ENCODE measurements at places on chromosomes 6 and 20.

DNA sequence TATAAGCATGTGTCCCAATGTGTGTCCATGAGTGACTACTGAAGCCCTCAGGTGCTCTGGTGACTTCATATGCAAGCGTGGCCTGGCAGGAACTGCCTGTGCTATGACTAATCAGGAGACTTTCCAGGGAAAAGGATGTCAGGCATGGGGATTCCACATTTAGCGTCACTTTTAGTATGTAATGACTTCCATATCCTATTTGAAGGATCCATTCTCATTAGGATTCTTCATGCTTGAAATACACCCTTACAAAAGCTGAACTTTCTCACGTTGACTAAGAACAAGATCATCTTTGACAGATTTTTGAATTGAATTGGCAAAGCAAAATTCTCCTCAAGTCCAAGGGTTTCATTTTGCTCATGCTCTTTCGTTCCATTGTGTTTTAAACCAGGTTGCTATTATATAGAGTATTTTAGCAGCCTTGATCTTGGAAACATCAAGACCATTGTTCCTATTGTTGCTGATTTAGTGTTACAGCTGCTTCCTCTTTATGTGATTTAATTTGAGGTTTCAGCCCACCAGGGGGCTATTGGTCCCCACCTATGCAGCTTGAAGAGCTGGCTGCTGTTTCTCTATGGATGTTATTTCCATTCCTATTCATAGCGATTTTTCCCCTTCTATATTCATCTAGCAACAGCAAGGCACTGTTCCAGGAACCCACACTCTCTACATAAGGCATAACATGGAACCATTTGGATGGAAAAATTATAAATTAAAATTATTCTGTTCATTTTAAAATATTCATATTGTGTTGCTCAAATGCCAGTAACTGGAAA lies 418.6 kb downstream of the CDKAL1 start:
- H3K27me3 ChIP-seq, result no peaks in the 10 kb centered on the region
- DNase-seq, result no peak
- H3K4me1 ChIP-seq, result no peaks in the 10 kb centered on the region
- H3K4me3 ChIP-seq, result no peak overlapping the region
- H3K36me3 ChIP-seq, result peaks cover 7% of the 10 kb centered on the region
- no peak overlapping the region for H3K27ac ChIP-seq

DNA sequence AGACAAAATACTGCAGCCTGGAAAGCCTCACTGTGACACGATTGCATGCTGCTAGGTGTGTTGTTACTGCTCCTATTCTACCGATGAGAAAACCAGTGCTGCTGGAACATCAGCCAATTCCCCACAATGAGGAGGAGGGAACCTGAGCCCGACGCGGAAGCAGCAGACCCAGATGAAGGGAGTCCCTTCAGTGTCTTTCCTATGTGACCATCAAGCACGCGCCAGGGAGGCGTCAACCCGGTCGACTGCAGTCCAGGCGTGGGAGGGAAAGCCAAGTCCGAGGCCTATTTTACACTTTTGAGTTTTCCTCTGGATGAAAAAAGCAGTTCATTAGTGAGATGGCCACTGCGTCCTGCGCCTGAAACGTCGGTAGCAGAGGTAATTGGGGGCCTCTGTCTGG lies 63.3 kb downstream of the STK35 start:
- no peak for DNase-seq
- no peaks in the 10 kb centered on the region for H3K4me1 ChIP-seq
- H3K36me3 ChIP-seq, result peaks cover 3% of the 10 kb centered on the region
- H3K27ac ChIP-seq, result no peak overlapping the region
- no peak overlapping the region for H3K4me3 ChIP-seq
- H3K27me3 ChIP-seq, result peaks cover 15% of the 10 kb centered on the region

GRCh38 chr6:36679043-36679833 lies 724 bp downstream of the CDKN1A start:
- peak overlapping the region; percentile 92 for H3K4me3 ChIP-seq
- no peaks in the 10 kb centered on the region for H3K27me3 ChIP-seq
- H3K4me1 ChIP-seq, result peaks cover 28% of the 10 kb centered on the region
- H3K36me3 ChIP-seq, result no peaks in the 10 kb centered on the region
- peak overlapping the region; percentile 98 for H3K27ac ChIP-seq

GRCh38 chr6:149385998-149386646 lies 13.9 kb upstream of the SUMO4 start:
- no peak for DNase-seq
- no peak overlapping the region for H3K27ac ChIP-seq
- no peak overlapping the region for H3K4me3 ChIP-seq
- peaks cover 21% of the 10 kb centered on the region for H3K4me1 ChIP-seq
- H3K27me3 ChIP-seq, result no peaks in the 10 kb centered on the region
- H3K36me3 ChIP-seq, result peaks cover 12% of the 10 kb centered on the region

DNA sequence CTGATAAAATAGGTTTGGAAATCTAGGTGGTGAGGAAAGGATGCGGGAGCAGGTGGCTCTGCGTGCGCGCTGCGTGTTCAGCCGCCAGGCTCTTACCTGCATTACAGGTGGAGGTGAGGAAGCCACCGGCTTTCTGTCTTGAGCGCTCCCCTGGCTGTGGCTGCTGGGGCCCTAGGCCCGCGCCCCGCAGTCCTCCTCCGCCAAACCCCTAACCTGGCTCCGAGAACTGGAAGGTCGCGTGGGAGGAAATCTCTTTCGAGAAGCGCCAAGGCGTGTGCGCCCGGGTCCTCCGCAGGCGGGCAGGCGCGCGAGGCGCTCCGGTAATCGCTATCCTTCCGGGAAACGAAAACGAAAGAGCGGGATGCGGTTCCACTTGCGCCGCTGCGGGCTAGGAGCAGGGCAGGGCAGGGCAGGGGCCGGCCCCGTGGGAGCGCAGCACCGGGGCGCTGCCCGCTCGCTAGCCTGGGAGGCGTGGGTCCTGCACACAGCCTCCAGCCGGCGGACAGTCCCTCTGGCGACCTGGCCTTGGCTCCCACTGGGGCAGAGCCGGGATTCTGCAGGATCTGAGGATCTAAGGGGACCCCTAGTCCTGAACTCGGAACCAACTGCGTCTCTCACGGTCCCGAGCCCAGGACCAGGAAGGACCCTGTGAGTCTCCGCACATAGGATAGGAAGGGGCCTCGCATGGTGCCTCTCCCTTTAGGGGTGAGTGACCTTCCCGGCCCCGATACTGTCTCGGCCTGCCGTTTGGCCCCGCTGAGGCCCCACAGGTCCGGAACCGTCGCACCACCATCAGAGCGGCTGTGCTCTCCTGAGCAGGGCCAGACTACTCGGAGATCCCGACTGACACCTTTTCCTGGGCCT lies at the start of gene ETV7:
Gene ETV7 (minus strand): TSS at position 230 of the 864 bp plus-strand sequence. CDS start 128 bp downstream, at position 102.
- peak within 1 kb of the TSS; percentile 100 for H3K4me3 ChIP-seq
- peak; percentile 14 for DNase-seq
- H3K36me3 ChIP-seq, result peaks cover 4% of the 10 kb centered on the region
- H3K27ac ChIP-seq, result peak within 1 kb of the TSS; percentile 86

GRCh38 chr20:41055679-41056078 lies 27.1 kb downstream of the TOP1 start:
- no peaks in the 10 kb centered on the region for H3K27me3 ChIP-seq
- H3K27ac ChIP-seq, result no peak overlapping the region
- H3K36me3 ChIP-seq, result no peaks in the 10 kb centered on the region
- no peak overlapping the region for H3K4me3 ChIP-seq
- H3K4me1 ChIP-seq, result peaks cover 50% of the 10 kb centered on the region
- no peak for DNase-seq

GRCh38 chr20:50892394-50892793 lies 38.8 kb downstream of the ADNP start:
- H3K4me3 ChIP-seq, result no peak overlapping the region
- peaks cover 7% of the 10 kb centered on the region for H3K4me1 ChIP-seq
- peaks cover 7% of the 10 kb centered on the region for H3K36me3 ChIP-seq
- H3K27ac ChIP-seq, result peak overlapping the region; percentile 59
- H3K27me3 ChIP-seq, result no peaks in the 10 kb centered on the region

- H3K4me3 ChIP-seq, result peak overlapping the region; percentile 89
- peaks cover 71% of the 10 kb centered on the region for H3K27me3 ChIP-seq
- H3K27ac ChIP-seq, result peak overlapping the region; percentile 46
- peaks cover 14% of the 10 kb centered on the region for H3K36me3 ChIP-seq
- peaks cover 33% of the 10 kb centered on the region for H3K4me1 ChIP-seq
Observed at GRCh38 chr6:3228046-3228671, 706 bp upstream of the TUBB2B start.

DNA sequence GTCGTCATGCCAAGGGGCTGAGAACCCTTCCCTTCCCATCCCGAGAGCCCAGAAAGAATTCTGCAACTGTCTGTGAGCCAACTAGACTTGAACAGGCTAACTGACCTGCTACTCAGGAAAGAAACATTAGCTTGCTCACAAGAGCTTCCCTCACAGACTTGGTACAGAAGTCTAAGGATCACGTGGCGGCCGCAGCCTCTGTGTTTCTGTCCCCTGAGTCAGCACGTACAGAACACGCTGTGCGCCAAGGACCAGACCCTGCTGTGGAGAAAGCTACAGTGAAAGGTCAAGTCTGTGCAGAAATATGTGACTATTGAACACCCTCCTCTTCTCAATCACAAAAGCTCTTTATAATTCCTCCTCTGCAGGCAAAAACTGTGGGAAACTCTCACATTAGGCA lies 151.3 kb upstream of the QKI start:
- H3K27ac ChIP-seq, result no peak overlapping the region
- peaks cover 7% of the 10 kb centered on the region for H3K4me1 ChIP-seq
- peaks cover 60% of the 10 kb centered on the region for H3K27me3 ChIP-seq
- H3K36me3 ChIP-seq, result no peaks in the 10 kb centered on the region
- no peak overlapping the region for H3K4me3 ChIP-seq

DNA sequence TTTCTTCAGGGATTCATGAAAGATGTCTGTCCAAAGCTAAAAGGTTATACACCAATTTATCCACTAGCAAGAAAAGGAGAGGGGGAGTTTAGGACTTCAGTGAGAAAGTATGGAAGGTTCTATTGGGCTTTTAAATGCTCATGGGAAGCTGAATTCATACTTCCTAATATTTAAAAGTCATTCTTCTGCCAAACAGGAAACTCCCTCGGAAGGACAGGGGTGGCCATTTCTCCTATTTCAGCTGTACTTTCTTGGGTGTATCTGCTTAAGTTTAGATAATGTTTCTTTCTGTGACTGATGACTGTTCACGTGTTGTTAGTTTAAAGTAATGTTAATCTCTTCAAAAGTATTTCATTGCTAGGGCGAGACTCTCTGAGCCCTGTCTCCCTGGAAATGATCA lies 80.5 kb upstream of the IFNGR1 start:
- H3K36me3 ChIP-seq, result no peaks in the 10 kb centered on the region
- no peak for DNase-seq
- H3K27me3 ChIP-seq, result peaks cover 3% of the 10 kb centered on the region
- no peak overlapping the region for H3K27ac ChIP-seq
- H3K4me3 ChIP-seq, result no peak overlapping the region
- no peaks in the 10 kb centered on the region for H3K4me1 ChIP-seq

GRCh38 chr6:87572883-87573282 lies 16.9 kb downstream of the RARS2 start:
- H3K4me3 ChIP-seq, result no peak overlapping the region
- H3K4me1 ChIP-seq, result peaks cover 30% of the 10 kb centered on the region
- DNase-seq, result no peak

GRCh38 chr6:90414352-90414751 lies 117.7 kb upstream of the BACH2 start:
- H3K4me1 ChIP-seq, result peaks cover 32% of the 10 kb centered on the region
- peak overlapping the region; percentile 88 for H3K27ac ChIP-seq
- no peaks in the 10 kb centered on the region for H3K27me3 ChIP-seq
- H3K36me3 ChIP-seq, result peaks cover 2% of the 10 kb centered on the region
- no peak for DNase-seq

DNA sequence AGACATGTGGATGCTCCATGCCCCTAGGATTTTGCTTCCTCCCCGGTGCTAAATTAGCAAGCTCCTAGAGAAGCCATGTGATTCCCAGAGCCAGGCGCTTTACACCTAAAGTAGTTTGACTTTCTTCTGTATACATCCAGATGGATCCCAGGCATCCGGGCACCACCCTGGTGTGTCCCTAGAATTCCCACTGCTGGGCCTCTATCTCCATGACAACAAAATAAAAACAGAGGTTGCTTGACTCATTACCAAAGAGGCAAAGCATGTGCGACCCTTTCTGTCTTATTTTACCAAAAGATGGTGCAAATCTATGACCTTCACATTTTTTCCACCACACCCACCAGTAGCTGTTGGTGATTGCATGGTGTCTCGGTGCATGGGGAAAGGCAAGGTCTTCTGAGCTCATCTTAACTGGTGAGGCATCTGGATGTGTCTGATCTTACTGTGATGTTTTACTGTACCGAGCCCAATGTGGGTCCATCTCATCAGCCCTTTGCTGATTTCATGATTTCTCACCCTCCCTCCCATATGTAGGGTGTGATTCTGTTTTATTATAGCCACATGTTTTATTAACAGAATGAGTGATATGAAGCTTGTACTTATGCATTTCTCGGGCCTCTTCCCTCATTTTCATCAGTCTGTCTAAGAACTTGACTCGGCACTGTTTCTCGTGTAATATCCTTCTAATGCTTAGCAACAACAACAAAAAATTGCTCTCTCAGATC lies 27.4 kb upstream of the VAPB start:
- H3K27me3 ChIP-seq, result no peaks in the 10 kb centered on the region
- no peak for DNase-seq
- peaks cover 2% of the 10 kb centered on the region for H3K4me1 ChIP-seq
- no peak overlapping the region for H3K27ac ChIP-seq

DNA sequence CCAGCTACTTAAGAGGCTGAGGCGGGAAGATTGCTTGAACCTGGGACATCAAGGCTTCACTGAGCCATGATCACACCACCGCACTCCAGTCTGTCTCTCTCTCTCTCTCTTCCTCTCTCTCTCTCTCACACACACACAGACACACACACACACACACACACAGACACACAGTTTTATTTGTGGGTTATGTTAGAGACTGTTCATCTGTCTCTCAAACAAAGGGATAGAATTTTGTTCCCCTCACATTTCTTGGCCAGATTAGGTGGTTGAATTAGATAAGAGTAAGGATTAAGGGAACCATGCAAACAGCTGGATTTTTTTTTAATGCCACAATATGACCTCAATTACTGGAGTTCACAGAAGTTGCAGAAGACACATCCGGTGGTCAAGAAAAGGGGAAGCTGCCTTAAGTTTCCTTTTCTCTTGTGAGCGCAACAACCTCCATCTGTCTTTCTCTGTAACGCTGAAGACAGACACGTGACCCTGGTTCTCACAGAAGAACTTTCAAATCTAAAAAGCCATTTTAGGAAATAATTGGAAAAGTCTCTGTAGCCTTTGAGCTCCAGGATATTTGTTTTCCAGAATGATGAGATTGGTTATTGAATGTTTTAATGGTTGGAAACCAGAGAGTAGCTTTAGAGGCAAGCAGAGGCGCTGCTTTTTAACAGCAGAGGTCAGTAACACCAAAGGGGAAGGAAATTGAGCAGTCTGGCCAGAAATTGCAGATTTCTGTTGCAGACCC lies 32.9 kb upstream of the LGSN start:
- DNase-seq, result no peak
- H3K4me3 ChIP-seq, result peak overlapping the region; percentile 52
- H3K36me3 ChIP-seq, result no peaks in the 10 kb centered on the region
- peak overlapping the region; percentile 29 for H3K27ac ChIP-seq

- no peaks in the 10 kb centered on the region for H3K4me1 ChIP-seq
- no peak for DNase-seq
- no peaks in the 10 kb centered on the region for H3K36me3 ChIP-seq
- H3K4me3 ChIP-seq, result no peak overlapping the region
- peaks cover 43% of the 10 kb centered on the region for H3K27me3 ChIP-seq
Observed at GRCh38 chr20:57211406-57211805, 55.0 kb downstream of the BMP7 start.

GRCh38 chr20:46202766-46203509 lies 84.8 kb downstream of the CD40 start:
- H3K27ac ChIP-seq, result peak overlapping the region; percentile 74
- peaks cover 25% of the 10 kb centered on the region for H3K27me3 ChIP-seq
- peaks cover 54% of the 10 kb centered on the region for H3K4me1 ChIP-seq
- no peak for DNase-seq
- no peak overlapping the region for H3K4me3 ChIP-seq
- no peaks in the 10 kb centered on the region for H3K36me3 ChIP-seq
